HCT116 (cell line): ENCODE measurements at places on chromosomes 13 and 19.

DNA sequence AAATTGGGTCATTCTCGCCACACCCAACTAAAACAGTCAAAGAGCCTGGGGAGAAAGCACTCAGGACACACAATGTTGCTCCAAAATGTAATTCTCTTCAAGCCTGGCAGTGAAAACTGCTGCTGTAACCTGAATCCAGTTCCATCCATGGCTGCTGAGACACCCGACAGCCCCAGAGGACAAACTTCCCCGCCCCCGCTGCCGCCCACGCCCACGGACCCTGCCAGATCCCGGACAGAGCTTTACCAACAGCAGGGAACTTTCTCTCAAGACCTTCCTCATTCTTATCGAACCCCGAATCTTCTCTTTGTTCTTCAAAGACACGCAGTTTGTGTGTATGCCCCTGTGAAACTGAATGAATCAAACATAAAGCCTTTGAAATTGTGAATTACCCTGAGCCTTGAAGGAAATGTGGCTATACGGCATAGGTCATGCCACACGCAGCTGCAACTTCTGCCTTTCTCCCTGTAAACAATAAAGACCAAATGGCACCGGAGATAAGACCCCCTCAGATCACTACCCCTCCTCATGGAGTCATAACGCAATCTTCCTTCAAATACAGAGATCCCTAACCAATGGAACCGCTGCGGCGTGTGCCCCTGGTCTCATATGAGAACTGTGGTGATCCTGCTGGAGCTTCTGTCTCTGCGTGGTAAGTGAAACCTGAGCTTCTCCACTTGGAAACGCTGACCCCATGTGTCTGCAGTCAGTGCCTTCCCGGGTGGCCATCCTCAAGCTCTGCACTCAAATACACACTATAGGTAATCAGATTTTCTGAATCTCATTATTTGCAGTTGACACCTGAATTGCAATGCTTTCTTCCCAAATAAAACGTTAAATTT lies 4.8 kb upstream of the LAMP1 start:
- no peak for DNase-seq

GRCh38 chr19:52941941-52942385 lies 18.7 kb upstream of the ZNF888 start:
- no peak for DNase-seq

DNA sequence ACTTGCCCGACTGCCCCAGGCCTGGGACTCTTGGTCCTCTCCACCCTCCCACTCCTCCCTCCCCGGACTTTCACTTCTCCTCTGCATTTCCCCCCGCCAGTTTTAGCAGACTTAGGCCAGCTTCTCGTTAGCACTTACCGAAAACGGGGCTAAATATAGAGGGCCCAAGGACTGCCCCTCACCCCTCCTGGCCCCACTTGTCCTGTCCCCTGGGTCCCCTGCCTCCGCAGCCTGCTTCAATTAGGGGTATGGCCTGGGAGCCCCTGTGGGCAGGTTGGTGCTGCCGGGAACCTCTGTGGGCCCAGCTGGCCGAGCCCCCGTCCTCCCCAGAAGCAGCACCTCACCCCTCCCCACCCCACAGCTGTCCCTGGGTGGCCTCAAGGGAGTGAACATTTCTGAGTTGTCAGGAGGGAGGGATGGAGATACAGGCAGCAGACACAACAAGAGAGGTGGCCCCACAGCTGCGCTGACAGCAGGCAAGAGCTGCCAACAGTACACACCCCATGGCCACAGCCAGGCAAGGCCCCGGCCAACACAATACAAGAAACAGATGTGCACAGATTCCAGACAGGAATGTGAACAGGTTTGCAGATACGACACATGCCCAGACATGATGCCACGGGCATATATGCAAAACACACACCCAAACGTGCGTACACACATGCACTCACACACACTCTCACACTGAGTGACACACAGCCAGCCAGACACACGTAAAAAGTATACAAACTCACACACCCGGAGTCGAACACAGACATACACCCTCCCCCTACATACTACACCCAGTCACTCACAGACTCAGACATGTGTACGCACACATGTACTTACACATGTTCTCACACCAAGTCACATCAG lies 2.6 kb downstream of the POU2F2 start:
- no peak for DNase-seq

DNA sequence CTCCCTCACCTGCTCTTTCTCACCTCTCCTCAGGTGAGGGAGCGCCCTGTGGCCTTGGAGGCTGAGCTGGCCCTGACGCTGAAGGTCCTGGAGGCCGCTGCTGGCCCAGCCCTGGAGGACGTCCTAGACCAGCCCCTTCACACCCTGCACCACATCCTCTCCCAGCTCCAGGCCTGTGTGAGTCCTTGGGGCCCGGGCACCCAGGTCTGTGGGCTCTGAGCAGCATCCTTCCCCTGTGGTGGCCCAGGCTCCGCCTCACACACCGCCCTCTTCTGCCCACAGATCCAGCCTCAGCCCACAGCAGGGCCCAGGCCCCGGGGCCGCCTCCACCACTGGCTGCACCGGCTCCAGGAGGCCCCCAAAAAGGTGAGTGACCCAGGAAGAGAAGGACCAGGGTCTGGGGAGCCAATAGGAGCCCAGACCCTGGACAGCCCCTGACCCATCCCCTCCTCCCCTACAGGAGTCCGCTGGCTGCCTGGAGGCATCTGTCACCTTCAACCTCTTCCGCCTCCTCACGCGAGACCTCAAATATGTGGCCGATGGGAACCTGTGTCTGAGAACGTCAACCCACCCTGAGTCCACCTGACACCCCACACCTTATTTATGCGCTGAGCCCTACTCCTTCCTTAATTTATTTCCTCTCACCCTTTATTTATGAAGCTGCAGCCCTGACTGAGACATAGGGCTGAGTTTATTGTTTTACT lies 1.9 kb downstream of the IFNL1 start:
- no peak for DNase-seq

DNA sequence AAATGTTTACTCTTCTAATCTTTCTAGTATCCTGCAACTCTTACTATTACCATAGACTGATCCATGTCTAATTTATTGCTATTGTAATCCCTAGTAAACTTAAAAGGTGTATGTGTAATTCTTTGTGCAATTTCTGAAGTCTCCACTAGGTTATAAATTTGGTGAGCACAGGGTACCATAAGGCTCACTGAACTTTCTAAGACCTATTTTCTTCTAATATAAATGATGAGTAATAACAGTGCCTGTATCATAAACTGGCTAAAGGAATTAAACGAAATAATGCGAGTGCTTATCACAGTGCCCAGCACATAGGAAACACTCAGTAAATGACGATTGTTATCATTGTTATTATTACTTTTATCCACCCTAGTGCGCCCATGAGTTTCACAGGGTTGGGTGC lies 119.1 kb downstream of the KLF12 start:
- no peak for DNase-seq

- no peak for DNase-seq
These were observed 29.2 kb downstream of the C2CD4C start for GRCh38 chr19:379796-380195.

DNA sequence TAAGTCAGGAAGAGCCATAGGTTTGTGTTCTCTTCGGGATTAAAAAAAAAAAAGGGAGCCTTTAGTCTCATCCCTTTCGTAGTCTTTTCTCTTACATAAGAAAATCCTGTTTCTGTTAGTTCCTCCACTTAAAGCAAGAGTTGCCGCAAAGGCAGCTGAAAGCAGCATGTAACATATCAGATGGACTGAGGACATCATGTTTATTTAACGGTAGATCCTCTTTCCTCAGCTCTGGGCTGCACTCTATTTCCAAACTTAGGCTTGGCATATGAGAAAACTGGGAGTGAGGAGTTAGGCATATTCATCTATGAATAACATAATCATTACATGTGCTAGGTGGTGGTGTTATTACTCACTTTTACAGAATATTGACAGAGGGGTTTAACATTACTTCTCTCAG lies 391.2 kb downstream of the KLF12 start:
- DNase-seq: no peak

GRCh38 chr19:11293433-11294389 lies 2.2 kb upstream of the TSPAN16 start:
- peak; percentile 79 for DNase-seq

DNA sequence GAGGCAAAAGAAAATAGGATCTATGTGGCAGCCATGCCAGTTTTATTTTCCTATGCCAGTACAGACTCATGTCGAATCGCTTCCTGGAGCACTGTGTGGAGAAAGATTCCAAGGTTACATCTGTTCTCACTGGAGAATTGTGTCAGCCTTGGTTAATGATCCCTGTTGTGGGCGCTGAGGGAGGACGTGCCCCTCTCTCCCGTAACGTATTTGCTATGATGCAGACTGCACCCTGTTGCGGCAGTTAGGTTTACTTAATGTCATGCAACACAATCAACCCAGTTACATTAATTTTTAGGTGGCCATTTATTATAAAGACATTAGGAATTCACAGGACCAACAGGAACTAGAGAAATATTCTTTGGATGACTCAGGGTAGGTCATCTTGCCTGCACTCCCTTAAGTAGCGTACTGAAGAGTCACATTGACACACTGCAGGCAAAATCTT lies 892.9 kb downstream of the EFNB2 start:
- DNase-seq: no peak

DNA sequence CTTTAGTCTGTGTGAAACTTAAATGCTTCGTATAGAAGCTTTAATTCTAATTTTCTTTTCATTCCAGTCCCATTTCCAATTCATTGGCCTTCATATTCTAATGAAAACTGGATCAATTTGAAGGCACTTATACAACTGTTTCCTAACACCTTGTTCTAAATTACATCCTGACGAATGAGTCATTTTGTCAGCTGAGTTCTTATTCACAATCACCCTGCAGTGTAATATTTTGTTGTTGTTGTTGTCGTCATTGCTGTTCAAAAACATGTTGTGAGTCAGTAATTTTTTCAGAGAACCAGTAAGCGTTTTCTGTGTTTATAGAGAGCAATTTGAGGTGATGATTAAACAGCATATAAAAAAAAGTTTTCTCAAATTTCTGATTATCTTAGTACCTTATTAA lies 290.0 kb downstream of the PCDH9 start:
- no peak for DNase-seq

DNA sequence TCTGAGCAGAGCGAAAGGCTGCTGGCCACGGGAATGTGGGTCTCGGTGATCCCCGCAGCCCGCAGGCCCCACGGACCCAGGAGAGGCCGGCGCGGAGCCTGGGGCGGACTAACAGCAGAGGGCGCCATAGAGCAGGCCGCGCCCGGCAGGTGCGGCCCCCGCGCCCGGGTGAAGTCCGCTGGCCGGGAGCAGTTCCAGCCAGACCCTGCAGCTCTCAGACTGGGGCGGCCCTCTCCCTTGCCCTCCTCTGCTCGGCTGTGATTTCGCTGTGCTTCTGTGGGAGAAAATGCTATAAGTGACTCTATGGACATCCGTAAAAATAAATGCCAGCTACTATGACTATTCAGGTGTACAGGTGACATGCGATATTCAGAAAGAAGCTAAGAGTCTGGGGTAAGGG lies 37.7 kb downstream of the GSX1 start:
- DNase-seq: peak; percentile 32

DNA sequence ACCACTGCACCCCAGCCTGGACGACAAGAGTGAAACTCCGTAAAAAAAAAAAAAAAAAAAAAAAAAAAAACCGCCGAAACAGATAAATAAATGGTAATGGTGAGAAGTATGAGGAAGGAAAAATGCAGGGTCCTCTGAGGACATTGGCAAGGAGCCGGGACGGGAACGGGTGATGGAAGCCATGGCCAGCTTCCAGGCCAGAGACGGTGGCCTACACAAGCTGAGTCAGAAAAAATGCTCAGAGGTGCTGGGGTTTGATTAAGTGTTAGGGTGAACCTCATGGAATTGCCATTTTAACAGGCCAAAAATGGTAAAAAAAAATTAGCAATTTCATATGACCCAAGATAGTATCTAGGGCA lies 866 bp upstream of the ZSWIM4 start:
- DNase-seq: no peak

DNA sequence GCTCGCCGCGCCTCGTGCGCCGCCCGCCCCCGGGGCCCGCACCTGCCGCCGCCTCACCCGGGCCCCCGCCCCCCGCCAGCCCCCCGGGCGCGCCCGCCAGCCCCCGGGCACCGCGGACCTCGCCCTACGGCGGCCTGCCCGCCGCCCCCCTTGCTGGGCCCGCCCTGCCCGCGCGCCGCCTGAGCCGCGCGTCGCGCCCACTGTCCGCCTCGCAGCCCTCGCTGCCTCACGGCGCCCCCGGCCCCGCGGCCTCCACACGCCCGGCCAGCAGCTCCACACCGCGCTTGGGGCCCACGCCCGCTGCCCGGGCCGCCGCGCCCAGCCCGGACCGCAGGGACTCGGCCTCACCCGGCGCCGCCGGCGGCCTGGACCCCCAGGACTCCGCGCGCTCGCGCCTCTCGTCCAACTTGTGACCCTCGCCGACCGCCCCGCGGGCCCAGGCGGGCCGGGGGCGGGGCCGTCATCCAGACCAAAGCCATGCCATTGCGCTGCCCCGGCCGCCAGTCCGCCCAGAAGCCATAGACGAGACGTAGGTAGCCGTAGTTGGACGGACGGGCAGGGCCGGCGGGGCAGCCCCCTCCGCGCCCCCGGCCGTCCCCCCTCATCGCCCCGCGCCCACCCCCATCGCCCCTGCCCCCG lies 17.2 kb downstream of the POLRMT start:
- no peak for DNase-seq

GRCh38 chr13:44015118-44015517 lies 135.4 kb downstream of the LACC1 start:
- no peak for DNase-seq

DNA sequence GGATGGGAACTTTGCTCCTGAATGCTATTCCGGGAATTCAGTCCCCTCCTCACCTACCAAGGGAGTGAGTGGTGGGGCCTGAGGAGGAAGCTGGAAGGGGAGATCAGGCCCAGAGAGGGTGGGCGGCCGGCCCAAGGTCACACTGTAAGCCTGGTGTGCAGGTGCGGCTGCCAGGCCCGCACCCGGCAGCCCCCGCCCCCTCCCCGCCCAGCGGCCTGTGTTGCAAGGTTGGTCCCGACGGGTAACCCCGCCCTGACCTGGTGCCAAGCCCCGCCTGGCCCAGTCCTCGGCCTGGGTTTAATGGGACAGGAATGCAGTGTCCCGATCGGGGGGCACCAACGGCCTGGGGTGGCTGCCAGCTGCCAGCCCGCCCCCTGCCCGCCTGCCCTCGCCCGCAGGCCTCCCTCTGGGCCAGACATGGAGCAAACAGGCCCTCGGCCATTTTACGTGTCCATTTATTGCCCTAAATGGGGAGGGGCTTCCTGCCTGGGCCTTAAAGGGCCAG lies 5.5 kb downstream of the ZBTB7A start:
- DNase-seq: no peak

- no peak for DNase-seq
These were observed 255.0 kb upstream of the SLITRK1 start for GRCh38 chr13:84137292-84137691.

DNA sequence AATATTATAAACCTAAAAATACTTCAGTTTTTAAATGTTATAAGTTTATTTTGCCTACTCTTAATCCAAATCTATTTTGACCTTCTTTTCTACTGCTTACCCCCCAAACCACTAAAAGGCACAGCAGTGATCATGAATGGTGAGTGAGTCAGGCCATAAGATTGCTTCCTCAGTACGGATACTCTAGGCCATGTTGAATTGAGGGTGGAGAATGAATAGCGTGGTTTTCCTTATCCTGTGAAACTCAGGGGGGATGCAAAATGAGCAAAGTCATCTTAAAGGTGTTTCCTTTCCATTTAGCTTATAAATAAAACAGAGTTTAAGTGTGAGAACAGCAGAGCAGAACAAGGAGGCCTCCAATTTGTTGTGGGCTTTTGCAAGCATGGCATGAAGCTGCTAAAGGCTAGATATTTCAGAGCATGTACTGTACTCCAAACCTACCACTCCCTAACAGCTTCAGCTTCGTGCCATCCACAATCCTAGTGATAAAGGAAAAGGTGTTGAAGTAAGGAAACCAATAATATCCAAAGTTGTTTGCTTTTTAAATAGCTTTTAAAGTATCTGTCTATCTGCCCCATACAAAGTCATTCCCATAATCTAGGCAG lies 25.0 kb downstream of the SERPINE3 start:
- DNase-seq: no peak
